ENCODE measurements at places on chromosomes 16 and 17.

DNA sequence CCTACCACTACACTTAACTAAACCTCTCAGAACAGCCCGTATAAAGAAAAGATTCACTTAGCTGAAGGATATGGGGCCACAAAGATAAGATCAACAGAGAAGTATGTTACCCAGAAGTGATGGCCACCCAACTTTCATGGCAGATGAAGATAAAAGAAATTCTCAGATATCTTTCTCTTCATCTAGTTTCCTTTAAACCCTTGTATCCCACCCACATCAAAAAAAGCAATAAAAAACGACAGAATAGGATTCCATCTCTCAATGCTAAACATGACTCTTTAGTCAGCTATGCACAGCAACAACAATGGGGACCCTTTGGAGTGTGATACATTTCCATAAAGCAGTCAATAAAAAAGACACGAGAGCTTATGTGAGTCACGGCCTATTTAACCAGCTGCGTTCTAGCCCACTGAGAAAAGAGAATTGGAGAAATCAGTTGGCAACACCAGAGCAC lies 86.6 kb downstream of the SNX11 start:
- DNase-seq = peak; percentile 8

GRCh38 chr16:66510711-66511601 lies 39.0 kb downstream of the TK2 start:
- no peak for DNase-seq

- no peak for DNase-seq
Observed at GRCh38 chr16:85971902-85972638, 73.1 kb downstream of the IRF8 start.

DNA sequence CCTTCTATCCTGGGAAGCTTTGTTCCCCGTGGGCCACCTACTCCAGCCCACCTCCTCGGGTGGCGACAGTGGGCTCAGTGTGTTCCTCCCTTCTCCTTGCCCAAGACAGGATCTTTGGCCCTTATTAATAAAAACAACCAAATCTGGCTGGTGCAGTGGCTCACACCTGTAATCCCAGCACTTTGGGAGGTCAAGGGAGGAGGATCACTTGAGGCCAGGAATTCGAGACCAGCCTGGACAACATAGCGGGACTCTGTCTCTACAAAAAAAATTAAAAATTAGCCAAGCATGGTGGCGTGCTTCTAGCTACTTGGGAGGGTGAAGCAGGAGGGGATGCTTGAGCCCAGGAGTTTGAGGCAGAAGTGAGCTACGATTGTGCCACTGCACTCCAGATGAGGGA lies 42.2 kb downstream of the SOCS1 start:
- no peak for DNase-seq

Data from NCI-H1436 (cell line).